ENCODE measurements at places on chromosomes 3 and 15.

DNA sequence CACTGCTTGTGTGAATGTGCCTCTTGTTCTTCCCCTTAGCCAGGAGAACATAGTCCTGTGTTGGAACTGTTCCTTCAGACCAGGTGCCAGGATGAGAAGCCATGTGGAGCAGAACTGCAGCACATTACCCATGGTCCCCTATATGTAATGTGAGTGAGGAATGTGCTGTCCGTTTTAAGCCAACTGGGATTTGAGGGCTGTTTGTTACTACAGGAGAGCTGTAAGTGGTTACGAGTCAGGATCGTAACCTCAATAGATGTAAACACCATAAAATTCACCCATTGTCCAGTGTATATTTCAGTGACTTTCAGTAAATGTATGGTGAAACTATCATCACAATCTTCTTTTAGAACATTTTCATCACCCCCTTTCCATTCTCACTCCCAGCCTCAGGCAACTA, 10.1 kb upstream of the SCAP start:
- no peak for DNase-seq

DNA sequence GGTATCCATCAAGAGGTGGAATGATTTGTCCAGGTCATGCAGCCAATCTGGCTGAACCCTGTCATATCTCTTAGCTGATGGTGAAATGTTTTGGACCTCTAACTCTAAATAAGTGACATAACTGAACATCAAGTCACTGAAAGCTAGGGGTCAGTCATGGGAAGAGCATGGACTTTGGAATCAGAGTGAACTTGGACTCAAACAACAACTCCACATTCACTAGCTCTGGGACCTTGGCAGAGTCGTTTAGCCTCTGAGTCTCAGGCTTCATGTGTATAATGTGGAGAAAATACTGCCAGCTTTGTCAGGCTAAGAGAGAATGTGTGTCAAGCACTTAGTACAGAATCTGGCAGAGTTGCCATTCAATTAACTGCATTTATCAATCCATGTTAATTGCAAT, 557.8 kb upstream of the CFAP20DC start:
- DNase-seq = no peak

DNA sequence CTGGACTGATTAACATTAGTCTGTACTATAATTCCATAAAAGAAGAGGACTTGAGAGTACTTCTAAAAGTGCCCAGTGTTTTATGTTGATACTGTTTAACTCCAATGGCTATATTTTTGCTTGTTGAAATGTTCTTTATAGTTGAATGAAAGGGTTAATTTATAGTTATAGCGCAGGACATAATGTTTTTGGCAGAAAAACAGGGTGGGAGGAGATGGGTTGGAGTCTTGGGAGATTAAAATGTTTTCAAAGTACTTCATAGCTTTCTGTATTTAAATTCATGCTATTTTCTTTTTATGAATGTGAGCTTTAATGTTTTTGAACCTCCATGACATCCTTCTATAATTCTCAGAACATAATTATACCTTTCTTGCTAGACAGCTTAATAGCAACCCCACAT, 108.2 kb downstream of the CNTN3 start:
- DNase-seq = no peak

- DNase-seq = no peak
Observed at GRCh38 chr3:160133757-160134156, 91.5 kb upstream of the C3orf80 start.

GRCh38 chr3:55654123-55654760, 167.1 kb upstream of the WNT5A start:
- DNase-seq = no peak

GRCh38 chr3:37864904-37865303, 3.2 kb downstream of the CTDSPL start:
- peak; percentile 42 for DNase-seq

GRCh38 chr15:77706482-77707244, 74.0 kb upstream of the LINGO1 start:
- no peak for DNase-seq

- no peak for DNase-seq
Observed at GRCh38 chr3:144893980-144894379, 922.4 kb downstream of the DIPK2A start.

DNA sequence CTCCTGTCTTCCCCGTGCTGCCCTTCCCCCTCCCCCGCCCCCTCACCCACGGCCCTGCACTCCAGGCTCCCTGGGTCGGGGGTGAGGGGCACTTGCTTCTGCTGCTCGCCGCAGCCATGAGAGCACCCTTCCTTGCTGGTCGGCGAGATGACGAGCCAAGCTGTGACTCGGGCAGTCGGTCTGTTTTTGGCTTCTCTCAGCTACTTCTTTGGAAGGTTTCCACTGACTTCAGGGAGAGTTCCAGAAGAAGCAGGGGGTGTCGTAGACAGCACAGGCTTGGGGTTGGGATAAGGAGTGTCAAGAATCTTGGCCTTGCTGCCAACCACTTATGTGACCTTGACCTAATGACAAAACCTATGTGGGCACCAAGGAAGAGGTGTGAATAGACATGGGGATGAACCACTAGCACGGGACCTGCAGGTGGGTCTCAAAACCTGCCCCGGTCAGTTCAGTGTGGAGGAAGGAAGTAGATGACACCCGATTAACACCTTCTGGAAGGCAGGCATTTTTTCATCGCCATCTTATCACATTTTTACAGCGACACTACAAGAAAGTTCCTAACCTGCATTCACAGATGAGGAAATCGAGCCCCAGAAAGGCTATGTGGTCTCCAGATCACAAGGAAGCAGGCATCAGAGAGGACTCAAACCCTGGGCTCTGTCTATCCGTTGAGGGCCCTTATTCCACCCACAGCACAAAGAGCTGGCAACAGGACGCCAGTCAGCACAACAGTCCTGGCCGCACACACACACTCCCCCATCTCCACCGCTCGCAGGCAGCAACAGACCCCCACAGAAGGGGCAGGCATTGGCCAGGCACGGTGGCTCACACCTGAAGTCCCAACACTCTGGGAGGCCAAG, 120.9 kb downstream of the LIPC start:
- DNase-seq = no peak

DNA sequence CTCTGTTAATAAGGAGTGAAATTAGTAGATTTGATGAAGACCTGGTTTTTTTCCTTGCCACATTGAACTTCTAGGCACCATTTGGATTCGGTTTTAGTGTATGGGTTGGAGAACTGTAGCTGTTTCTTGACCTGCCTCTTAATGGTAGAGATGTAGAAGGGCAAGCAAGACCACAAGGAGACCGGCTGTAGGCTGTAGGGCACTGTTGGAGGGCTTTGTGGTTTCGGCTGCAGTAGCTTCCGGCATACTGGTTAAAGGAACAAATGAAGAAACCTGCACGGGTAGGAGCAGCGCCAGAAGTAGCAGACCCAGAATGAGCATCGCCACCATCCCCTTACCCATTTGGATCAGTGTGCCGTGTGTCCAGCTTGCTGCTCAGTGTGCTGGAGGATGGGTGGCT, 7.9 kb downstream of the PCLAF start:
- no peak for DNase-seq

Data from suppressor macrophage treated with lipopolysaccharide for 4 hours (primary cell).